ENCODE measurements at places on chromosomes 5 and 9.

- DNase-seq, result no peak
Observed at GRCh38 chr9:72256931-72257330, 107.7 kb downstream of the GDA start.

DNA sequence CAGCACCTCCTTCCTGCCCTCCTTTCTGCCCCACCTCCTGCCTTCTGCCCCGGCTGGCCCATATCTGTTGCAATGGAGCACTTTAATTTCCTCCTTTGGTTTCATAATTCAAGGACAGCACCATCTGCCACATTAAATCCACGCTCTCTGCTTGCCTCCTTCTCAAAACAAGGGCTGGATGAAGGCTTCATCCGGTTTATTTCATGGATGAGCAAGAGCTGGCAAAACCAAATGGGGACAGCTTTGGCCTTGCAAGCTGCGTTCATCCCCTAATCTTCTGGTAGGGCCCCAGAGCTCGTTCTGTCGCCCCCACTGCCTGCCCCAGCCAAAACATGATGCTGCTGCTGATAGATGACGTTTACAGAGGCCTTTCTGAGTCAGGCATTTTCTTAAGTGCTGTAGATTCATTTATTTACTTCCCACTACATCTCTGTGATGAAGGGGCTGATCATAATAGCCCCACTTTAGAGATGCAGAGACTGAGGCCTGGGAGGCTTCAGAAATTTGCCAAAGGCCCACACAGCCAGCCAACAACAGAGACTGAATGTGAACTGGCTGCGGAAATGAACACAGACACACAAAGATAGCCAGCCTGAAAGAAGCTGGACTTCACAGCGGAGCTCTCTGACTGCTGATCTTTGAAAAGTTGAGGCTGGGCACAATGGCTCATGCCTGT is 115.6 kb upstream of the CPEB4 start:
- DNase-seq, result no peak

- no peak for DNase-seq
Observed at GRCh38 chr5:30878746-30879145, 314.7 kb upstream of the CDH6 start.

- DNase-seq, result no peak
Observed at GRCh38 chr5:171750311-171750788, 35.3 kb upstream of the SMIM23 start.

GRCh38 chr9:35349287-35349990 is 140.5 kb upstream of the RUSC2 start:
- no peak for DNase-seq

- DNase-seq, result no peak
Observed at GRCh38 chr5:71976449-71976848, 130.8 kb upstream of the MAP1B start.

DNA sequence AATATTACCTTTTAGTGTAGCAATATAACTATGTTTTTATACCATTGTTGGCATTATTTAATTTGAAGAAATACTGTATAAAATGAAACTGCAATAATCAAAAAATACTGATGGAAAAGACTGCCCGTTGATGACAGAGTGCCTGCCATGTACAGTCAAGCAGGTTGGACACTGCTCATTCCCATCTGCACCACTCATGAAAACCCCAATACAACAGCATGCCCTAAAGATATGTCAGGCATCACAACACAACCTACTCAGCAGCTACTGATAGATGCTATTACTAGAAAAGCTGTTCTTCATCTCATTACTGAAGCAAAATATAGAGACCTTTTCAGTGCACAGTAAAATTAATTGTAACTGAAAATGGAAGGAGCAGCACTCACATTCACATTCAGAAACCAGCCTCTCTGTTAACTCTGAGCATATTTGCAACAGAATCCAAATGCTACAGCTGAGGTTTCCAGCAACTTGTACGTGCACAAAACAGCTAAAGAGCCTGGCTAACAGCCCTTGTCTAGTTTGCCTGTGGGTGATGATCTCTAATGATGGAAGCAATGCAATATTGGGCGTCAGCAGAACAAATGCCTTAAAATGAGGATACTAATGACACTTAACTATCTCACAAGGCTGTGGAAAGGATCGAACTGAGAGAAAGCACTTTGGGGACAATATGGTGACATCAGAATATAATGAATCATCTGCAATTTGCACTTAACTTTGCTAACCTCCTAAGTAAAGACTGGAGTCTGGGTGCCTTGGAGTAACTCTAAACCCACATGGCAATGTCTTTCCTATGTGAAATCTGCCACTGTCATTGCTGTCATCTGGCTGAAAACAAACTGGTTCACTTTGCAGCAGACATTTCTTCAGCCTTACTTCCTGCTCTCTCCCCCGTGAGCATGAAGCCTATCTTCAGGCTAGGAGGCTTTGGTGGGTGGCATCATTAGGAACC is 195.3 kb upstream of the RASEF start:
- DNase-seq, result no peak

- no peak for DNase-seq
Observed at GRCh38 chr5:110932755-110933488, 138.6 kb upstream of the TSLP start.

DNA sequence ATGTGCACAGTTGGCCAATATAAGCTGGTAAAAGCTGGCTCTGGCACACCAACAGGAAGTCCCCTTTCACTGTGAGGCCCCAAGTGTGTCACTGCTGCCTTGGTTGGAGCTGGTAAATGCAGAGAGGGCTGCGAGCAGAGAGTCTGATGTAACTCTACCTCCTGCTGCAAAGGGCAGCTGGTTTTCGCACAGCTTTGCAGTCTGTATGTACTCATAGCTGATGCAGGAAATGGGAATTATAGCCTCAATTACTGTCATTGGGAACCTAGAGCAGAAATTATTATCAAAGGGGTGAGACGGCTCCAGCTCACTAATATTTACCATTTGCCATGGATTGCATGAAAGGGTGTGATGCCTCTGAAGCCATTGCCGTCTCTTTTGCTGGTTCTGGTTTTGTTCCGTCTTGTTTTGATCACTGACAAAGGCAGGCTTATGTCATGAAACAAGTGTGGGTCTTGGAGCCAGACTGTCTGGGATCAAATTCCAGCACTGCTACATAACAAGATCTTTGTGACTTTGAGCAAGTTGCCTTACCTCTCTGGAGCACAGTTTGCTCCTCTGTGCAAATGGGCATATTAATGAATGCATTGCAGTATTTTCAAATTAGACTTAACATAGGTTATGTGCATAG is 124.3 kb upstream of the SLC25A48 start:
- no peak for DNase-seq

DNA sequence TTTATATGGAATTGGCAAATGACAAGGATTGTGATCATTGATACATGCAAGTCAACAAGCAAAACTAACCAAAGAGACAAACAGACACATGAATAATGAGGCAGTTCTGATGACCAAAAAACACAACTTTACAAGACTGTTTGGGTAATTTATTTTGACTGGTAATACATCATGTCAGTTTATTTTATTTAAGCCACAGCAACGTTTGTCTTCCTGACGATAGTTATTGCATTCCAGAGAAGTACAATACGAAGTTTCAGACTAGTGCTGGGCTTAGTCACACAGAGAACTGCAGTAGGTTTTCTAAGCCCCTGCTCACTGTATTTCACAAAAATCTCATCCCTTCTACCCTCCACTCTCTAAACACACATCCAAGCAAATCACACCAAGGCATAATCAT is 514.2 kb downstream of the RAB3C start:
- no peak for DNase-seq

DNA sequence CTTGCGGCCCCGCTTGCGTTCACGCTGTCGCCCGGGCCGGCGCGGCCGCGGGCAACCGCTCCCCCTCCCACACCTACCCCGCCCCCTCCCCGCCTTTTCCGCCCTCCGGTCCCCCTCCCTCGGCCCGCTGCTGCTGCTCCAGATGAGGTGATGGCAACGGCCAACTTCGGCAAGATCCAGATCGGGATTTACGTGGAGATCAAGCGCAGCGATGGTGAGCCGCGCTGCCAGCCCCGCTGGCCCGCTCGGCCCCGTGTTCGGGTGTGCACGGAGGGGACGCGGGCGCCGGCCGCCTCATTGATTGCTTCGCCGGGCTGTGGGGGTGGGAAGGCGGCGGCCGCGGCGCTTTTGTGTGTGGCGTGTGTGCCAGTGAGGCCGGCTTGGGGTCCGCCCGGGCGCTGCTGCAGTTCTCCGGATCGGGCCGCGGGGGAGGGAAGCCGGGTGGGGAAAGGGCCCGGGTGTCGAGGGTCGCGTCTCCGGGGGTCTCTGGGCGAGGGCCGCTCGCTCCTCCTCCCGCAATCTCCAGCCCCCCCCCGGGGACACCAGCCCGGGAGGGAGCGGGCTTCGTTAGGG is 403 bp downstream of the KIF2A start:
- no peak for DNase-seq

GRCh38 chr5:168409591-168410458 is 76.4 kb upstream of the RARS1 start:
- peak; percentile 13 for DNase-seq

GRCh38 chr5:151923866-151924476 is 680 bp downstream of the GLRA1 start:
- no peak for DNase-seq

DNA sequence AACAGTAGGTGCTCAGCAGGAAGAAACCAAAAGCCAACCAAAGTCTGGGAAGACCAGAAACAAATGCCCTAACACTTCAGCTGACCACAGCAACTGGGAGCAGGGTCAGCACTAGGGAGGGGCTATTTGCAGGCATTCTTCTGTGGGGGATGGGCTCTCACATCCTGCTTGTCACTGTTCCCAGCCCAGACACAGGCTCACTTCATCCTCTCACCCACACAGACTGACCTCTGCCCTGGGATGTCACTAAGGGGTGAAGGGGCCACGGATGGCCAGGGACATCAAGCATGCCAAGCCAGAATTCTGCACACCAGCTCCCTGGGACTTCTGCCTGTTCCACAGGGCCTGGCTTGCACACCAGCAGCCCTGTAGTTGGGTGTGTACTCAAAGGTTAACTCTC is 28.7 kb downstream of the GFRA3 start:
- no peak for DNase-seq

DNA sequence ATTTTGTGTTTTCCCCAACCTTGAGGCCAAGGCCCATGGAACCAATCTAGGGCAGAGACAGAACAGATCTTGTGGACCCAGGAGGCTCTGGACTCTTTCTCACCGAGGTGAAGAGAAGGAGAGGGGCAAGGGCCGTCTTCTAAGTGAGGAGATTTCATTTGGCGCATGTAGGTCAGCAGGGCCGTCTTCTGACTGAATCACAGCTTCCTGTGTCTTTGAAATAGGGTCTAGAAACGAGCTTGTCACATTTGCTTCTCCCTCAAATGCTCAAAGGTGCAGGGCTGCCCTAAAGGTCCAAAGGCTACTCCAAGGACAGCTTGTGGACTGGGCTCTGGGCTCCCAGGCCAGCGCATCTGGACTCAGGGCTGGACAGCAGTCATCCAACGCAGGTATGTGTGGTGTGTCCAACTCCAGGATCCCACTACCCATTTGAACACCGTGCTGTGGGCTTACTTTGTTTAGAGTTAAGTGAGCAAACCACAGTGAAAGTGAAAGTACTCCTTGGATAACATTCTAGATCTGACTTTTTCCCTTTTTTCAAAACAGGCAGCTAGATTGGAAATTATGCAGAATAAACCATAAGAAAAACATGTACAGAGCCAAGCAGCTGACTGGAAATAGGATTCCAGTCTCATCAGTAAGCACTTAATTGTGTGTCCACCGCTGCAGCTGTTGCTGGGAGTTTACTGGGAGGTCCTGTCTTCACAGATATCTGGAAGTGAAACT is 357.0 kb downstream of the GADD45G start:
- DNase-seq, result peak; percentile 23

- DNase-seq, result no peak
Observed at GRCh38 chr9:130599625-130600024, 20.2 kb downstream of the FUBP3 start.

DNA sequence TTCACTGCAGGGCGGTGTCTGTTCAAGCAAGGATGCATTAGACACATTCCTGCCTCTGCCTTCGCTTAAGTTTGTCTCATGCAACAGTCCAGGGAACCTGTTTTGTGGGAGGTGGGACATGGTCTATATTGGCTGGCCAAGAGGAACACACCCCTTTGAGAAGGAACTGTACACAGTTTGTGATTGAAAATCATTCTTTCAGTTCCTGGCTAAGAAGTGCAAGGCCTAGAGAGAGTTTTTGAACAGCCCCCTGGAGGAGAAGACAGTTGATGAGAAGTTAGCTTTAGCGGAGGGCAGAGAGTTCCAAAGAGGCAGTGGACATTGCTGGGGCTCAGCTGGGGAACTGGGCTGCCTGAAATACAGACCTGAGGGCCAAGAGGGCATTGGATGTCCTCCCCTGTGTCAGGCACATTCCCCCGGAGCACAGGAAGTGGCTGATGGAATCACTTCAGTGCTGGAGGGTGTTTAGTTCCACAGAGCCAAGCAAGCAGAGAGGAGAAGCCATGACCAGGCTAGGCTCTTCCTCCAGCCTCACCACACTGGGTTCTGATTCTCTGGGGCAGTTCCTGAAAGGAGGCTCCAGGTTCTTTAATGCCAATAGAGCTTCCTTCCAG is 66.6 kb downstream of the RGS3 start:
- DNase-seq, result no peak

- DNase-seq, result no peak
Observed at GRCh38 chr5:74199436-74200210, 440.9 kb downstream of the ENC1 start.

DNA sequence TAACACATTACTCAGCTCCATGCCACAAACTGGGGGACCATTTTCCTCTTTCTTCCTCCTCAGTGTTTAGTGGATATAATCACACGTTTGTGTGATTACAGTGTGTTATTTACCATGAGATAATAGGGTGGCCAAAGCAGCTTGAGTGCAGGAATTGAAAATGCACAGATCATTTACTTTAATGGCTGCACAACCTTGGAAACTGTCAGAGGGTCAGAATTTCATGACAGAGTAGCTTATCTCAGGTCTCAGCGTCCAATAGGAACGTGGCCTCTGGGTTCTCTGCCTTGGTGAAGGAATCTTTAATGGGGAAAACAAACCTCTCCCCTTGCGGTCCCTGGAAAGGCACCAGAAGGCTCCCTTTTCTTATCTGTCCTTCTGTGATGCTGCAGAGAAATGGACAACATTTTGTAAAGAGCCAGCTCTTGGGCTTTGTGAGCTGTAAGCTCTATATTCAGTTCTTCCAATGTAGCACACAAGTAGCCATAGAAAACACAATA is 87.4 kb upstream of the CD180 start:
- no peak for DNase-seq

- no peak for DNase-seq
Observed at GRCh38 chr5:63097286-63097685, 518.7 kb downstream of the LRRC70 start.

GRCh38 chr9:72886386-72886785 is 66.5 kb downstream of the ALDH1A1 start:
- no peak for DNase-seq

DNA sequence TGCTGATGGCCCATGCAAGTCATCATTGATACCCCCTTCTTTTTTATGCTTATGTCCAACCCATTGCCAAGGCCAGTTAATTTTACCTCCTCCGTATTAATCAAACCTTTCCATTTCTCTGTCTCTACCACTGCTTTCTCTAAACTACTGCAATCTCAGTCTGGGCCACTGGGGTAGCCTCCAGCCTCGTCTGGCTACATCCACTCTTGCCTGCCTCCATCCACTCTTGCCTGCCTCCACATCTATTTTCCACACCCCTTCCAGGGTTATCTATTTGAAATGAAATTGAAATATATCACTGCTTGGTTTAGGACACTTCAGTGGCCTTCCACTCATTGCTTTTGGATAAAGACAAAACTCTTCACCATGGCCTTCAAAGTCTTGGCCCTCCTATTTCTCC is 425.3 kb upstream of the CLINT1 start:
- no peak for DNase-seq

- no peak for DNase-seq
Observed at GRCh38 chr9:136525841-136526499, 19.9 kb downstream of the NOTCH1 start.
